ENCODE measurements at places on chromosomes 16 and 17.

DNA sequence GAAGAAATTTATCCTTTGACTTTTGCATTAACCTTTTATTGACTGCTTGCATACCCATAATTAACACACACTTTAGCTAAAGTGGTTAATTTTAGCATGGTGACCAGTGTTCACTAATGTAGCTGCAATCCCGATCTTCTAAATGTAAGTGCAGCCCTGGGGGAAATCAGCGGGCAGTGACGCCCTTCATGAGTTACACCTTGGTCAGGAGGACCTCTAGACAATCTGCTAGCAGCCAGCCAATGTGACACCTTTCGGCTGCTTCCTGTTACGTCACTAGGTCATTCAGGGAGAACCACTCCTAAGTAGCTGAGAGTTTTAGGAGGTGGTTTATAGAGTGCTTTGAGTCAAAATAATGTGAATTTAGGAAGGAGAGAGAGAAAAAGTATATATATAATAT, 180.5 kb downstream of the IRX3 start:
- DNase-seq = no peak

DNA sequence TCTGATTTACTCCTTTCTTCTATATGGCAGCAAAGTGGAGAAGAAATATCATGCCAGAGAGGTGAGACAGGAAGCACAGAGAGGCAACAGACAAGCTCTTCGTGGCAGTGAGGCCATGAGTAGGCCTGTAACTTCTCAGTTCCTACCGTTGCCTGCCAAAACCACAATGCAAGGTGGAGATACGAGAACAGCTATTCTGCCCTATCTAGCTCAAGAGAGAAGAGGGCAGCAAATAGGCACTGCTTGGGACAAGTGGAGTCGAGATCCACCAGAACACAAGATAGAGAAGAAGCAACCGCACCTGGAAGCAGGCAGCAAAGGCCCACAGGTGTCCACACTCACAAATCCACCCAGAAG, 24.8 kb downstream of the RANBP10 start:
- DNase-seq = no peak

- DNase-seq = no peak
These were observed 18.4 kb upstream of the GPRC5C start for GRCh38 chr17:74413491-74413890.

- DNase-seq = no peak
These were observed 631 bp downstream of the CDH3 start for GRCh38 chr16:68645494-68646388.

GRCh38 chr17:77593081-77593480, 365.4 kb upstream of the TNRC6C start:
- no peak for DNase-seq

GRCh38 chr16:79101491-79101890, 499.0 kb downstream of the MAF start:
- no peak for DNase-seq
